ENCODE measurements at places on chromosomes 3 and 15. TPM values are rescaled to one million over a fixed set of nuclear protein-coding genes. Genes with fewer than 3 reads are reported as not detected.

DNA sequence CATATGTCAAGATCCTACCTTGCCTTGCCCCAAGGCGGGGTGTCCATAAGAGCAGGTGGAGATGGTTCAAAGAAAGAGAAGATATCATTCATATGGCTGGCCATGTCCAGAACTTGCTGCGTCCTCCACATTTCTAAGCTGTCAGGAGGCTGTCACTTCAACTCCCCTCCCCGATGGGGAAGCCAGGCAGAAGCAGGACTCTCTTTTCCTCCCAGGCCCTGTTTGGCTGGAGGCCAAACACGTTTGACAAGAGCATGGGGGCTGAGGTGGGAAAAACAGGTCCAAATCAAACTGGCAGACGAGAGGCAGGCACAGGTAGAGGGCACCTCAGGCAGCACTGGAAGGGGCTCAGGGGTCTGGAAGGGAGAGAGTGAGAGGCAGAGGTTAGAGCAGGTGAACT is 37.7 kb downstream of the MESD start:
- no peak for DNase-seq

DNA sequence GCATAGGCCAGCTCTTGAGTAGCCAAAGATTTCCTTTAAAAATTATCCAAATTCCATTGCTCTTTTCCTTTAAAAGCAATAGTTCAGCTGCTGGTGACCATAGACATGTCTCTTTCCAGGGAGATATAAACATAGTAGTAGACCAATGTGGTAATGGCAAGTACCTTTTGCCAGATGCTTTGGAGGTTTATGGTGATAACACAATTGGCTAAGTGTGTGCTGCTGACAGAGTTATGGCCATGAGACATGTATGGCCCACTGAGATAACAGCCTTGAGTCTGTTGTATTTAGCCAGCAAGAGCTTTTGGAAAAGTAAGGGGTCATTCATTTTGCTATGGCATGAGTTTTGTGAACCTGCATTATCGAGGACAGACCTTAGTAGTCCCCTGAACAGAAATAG is 1146.8 kb downstream of the TUSC7 start:
- DNase-seq: no peak

GRCh38 chr3:100044369-100044768 is 69.9 kb downstream of the FILIP1L start:
- no peak for DNase-seq

The ITGA11 gene
- 32.2 TPM for total RNA-seq

Data from Right ventricle myocardium superior (tissue), 1 donor.